ENCODE measurements at places on chromosomes 6 and 20. TPM values are rescaled to one million over a fixed set of nuclear protein-coding genes. Genes with fewer than 3 reads are reported as not detected.
A peak's percentile ranks its signal among the peaks of the same experiment; 100 is the strongest.

DNA sequence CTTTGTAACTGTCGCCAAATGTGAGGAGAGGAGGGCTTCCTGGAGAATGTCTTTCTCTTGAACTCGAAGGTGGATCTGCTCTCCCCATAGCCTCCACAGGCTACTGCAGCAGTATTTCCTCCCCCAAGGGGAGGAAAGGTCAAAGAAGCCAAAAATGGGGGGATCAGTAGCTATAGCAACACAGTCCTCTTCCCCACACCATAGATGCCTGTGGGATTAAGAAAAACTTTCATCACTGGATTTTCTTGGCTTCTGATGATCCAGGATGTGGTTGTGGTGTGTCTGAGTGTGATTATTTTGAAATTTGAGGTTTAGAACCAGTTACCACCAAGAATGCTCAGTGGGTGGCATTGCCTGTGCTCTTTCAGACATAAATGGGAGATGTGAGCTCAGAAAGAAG lies 140.1 kb upstream of the SPACA1 start:
- DNase-seq: peak; percentile 6

The HSD17B8 gene
- total RNA-seq: 31.1 TPM

DNA sequence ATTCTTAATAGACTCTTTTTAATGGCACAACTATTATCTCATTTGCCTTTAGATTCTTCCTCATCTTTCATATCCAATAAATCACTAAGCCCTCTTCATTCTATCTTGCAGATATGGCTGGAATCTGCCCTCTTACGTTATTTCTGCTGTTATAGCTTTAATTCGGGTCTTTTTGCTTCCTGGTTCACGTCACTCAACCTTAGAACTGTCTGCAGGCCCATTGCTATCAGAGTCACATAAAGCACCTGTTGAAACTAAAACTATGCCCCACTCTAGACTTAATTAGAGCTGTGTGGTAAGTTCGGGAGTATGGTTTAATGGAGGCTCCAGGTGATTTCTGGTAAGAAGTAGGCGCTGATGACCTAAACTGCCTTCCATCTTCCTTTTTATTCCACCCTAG lies 988 bp downstream of the QRSL1 start:
- DNase-seq: no peak

The WFDC5 gene
- total RNA-seq: 0.23 TPM

DNA sequence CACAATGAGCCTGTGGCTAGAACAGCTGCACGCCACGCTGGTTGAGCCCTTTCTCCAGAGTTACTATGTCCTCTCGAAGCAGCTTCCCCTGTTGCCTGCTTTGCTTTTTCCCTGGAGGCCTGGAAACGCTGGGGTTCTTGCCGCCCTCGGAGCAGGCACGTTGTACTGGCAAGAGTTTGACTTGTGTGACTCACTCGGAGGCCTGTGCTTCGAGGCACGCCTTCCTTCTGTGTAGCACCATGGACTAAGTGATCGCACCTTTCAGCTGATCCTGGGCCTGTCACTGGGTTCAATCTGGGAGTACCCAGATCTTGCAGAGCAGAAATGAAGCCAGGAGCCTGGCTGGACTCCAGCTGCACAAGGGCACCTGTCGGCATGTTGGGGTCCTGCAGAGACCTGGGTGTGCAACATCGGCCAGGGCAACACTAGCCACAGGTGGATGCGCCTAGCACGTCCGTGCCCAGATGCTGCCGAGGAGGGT lies 5.2 kb downstream of the INSM1 start:
- no peak for DNase-seq

The ADGB gene
- not detected for total RNA-seq

DNA sequence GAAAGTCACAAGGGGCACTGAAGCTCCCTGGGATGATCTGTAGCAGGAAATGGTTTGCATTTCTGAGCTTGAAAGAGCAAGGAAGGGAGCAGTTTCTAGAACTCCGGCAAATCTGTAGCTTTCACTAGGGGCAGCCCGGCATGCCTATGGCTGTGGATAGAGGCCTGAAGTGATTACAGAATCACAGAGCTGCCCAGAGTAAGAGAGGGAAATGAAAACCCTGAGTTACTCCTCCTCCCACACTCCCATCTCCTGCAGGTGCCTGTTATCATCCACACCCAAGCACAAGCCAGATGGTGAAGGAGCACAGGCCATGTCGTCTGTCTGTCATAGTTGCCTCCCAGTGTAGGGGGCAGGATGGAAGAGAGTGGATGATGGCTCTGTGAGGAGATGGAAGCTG lies 37.1 kb downstream of the HLA-F start:
- no peak for DNase-seq

The RSPO3 gene
- not detected for total RNA-seq

The CALHM4 gene
- not detected for total RNA-seq

DNA sequence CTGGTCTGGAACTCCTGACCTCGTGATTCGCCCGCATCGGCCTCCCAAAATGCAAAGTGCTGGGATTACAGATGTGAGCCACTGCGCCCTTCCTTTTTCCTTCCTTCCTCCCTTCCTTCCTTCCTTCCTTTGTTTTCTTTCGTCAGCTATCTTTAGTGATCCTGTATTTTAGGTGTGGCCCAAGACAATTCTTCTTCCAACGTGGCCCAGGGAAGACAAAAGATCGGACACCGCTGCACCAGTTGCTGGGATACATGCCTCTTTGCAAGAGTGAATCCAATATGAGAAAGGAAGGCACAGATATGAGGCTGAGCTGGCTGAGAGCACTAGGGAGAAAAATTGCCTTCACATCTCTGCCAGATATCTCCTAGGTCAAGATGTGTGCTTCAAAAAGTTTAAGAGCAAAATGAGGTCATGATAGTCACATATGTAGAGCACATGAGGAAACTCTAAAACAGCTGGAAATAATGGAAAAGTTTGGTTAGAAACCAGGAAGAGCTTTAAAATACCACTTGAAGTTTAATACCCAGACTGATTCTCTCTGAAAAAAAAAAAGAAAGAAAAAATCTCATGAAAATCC lies 41.8 kb downstream of the OR2B2 start:
- DNase-seq: no peak

GRCh38 chr6:122799916-122800686 lies 11.0 kb downstream of the SMPDL3A start:
- DNase-seq: no peak

The HIVEP1 gene
- total RNA-seq: 41.9 TPM

DNA sequence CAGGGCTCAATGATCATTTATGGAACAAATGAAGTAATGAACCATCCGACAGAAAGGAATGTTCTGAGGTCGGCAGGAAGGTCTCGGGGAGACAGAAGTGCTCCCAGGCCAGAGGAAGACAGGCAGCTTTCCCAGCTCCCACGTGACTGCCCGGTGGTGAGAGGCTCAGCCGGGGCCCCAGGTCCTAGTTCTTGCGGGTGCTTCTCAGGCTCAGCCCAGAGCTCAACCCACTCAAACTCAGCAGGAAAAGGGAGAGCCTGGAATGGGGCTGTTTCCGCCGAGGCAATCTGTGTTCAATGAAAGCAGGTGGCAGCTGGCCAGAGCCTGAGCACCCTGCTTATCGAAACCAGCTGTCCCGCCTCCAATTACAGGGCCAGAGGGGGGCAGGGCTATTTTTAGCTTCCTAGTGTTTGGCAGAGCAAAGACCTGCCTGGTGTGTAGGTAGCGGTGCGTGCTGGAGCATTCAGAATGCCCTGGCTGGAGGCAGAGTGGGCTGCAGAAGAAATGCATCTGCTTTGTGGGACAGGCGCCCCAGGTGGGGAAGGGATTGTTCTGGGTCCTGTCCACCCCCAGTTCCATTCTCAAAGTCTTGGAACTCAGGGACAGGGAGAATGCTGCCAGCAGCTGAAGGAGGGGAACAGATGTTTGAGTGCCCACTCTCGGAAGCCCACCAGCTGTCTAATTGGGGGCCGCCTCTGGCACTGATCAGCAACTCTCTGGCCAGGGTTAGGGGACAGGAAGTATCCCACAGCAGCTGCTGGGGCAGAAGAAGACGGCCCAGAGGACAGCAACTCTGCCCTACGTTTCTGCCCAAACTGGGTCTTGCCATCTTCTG lies 145.1 kb downstream of the PREX1 start:
- DNase-seq: no peak

The SEC23B gene
- 81.9 TPM for total RNA-seq

DNA sequence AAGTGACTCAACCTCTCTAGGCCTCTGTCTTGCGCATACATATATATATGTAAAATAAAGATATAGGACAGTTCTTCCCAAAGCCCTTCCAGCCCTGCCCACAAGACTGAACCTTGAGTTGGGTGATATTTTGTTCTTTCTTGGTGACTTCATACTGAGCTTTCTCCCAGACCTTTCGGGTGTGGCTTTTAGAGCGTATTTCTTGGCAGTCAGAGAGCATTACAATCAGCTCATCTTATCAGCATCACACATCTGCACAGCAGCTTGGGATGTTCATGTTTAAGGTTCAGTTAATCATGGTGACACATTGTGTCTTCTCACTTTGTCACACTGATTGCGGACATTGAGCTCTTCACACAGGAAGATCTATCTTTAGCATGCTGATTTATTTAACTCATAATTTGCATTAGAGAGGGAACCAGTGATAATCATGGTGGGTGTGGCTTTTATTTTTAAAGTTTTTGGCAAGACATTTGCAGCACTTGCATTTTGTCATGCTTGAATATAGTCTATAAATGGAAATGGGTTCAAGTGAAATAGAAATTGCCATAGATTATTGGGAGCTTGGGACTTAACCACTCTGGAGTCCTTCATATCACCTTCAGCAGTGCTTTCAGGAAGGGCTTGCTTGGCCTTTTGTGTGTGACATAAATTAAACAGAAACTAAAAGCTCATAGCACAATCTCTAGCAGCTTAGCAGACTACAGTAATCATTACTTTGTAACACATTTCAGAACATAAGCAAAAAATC lies 8.3 kb downstream of the KIF3B start:
- DNase-seq: peak; percentile 18

The HLA-DPA1 gene
- 14.7 TPM for total RNA-seq

All from activated naive CD8-positive, alpha-beta T cell treated with anti-CD3 and anti-CD28 coated beads for 36 hours (primary cell).